ENCODE measurements at places on chromosomes 5 and 9.
A peak's percentile ranks its signal among the peaks of the same experiment; 100 is the strongest.

GRCh38 chr5:88190106-88190834 is 78.4 kb downstream of the TMEM161B start:
- peak; percentile 44 for DNase-seq

DNA sequence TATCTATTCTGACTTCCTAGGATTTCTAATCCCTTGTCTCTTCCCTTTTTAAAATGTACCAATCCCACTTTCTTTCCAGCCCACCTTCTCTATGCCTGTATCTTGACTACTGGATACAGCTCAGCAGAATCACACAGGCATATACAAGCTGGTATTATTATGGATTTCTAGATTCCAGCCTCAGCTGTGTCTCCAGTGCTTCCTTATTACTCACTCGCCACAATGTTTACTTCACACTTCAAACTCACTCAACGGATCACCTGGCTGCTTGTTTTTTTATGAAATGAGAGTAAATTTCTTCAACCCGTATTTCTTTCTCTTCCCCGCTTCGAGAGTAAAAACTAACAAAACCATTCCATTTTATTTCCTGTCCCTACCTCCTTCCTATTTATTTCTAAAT is 38.8 kb downstream of the CWC27 start:
- no peak for DNase-seq

DNA sequence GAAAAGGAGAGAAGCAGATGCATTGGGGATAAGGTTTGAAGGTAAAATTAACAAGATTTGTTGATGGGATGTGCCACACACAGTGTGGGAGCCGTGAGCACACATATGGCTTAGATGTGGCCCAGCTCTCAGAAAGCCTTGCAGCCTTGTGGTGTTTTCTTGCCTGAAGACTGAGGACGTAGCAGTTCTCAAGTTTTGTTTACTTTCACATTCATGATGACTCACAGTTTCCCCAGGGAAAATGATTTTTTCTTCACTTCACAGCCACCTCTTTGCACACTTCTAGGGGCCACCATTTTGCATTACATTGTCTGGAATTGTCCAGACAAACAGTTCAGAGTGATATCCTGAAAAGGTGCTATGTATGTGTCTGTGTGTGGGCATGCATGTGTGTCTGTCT is 126.2 kb downstream of the BASP1 start:
- no peak for DNase-seq

DNA sequence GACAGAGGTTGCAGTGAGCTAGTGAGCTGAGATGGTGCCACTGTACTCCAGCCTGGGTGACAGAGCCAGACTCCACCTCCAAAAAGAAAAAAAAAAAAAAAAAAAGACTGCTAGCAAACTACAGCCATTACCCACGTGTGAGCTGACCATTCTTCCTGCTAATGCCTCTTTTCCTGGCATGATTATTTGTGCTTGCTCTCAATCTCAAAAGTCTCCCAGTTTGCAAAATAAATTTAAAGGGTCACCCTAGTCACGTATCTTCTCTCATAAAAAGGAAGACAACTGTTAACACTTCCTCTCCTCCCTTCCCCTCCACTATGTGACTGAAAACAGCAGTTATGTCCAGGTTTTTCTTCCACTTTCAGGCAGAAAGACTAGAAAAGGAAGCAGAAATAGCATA is 37.2 kb downstream of the TRIM36 start:
- DNase-seq, result no peak

DNA sequence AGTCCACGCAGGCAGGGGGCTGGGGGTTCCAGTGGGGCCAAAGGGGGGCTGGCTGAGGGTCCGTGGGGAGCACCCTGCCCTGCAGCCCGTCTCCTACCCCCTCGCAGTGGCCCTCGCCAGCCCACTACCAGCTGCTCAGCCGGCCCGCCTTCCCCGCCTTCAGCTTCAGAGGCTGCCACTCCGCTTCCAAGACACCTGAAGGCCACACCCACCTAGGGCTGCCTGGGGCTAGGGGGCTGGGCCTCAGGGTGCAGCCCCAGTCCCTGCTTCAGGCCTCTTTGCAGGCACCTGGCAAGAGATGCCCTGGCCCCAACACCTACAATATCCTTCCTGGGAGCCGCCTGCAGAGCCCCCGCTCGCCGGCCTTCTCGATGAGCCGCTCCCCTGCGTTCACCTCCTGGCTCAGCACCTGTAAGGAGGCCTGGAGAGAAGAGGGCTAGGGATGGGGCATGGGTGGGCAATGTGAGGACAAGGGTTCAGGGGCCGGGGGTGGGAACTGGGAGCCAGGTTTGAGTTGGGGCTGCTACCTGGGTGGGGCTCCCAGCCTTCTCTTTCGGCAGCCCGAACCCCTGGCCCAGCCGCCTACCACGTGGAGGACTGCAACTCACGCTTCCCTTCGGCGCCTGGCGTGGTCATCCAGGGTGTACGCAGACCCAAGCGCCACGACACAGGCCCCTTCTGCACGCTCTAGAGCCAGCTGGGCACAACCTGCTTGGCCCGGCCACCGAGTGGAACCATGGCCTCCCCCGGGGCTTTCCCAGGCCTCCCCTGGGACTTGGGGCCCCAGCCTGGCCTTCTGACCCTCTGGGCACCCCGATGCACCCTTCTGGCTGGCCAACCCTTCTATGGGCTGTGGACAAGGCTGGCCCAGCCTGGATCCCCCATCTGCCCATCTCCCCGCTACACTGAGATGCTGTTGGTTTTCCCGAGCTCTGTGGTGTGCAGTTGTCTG is 1.7 kb downstream of the STPG3 start:
- DNase-seq, result no peak

- DNase-seq, result no peak
These were observed 437.0 kb upstream of the TRPC7 start for GRCh38 chr5:136802383-136802782.

DNA sequence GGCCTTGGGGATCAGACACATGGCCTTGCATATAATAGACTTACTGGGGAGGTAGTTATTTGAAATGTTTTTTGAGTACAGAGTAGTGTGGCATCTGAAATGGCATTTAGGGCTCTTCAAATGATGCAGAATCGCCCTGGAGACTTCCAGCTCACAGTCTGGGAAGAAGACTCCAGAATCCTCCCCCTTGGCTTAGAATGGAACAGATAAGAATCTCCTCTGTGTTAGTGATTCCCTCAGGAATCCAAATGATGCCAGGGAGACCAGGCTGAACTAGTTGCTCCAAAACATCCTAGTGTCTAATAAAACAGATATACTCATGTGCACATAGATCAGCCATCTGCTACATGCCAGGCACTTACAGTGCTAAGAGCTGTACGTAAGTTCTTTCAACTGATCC is 38.6 kb upstream of the SMC5 start:
- no peak for DNase-seq

DNA sequence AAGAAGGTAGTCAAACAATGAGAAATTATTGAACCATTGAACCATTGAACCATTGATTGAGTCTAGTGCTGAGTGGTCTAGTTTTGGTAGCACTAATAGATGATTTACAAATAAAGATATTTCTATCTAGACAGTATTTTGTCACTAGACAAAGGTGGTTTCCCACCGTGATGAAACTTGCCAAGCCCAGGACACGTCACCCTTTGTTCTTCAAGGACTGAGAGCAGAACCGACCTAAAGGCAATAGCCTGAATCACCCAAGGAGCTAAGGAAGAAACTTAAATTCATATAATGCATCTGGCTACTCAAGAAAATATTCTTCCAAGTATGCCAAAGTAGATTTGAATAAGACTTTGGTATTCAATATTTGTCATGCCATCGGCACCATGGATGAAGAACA is 103.3 kb downstream of the ESM1 start:
- DNase-seq, result no peak

GRCh38 chr5:126357585-126358342 is 65.4 kb upstream of the GRAMD2B start:
- no peak for DNase-seq

GRCh38 chr9:122265149-122265915 is 650 bp downstream of the MRRF start:
- no peak for DNase-seq

- DNase-seq, result no peak
These were observed 110.9 kb upstream of the PRRC1 start for GRCh38 chr5:127406326-127407121.

- no peak for DNase-seq
These were observed 764.1 kb upstream of the ARRDC3 start for GRCh38 chr5:92147266-92147665.

- DNase-seq, result no peak
These were observed 57.7 kb upstream of the MAMDC2 start for GRCh38 chr9:69985971-69986370.

DNA sequence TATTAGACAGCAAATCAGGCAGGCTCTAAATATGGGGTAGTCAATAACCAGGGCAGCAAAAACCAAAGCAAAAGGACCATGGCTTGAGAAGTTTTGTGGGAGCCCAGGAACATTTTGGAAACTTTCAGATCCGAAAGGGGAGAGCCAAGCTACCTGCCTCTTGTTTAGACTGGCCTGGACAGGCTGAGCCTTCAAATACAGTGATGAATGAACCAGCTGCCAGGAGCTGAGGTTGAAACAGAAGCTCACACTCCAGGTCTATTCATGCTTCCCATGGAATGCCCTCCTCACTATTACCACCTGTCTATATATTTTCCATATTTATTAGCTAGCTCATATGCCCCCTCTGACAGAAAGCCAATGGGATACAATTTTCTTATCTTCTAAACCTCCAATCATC is 150.8 kb upstream of the SLC44A1 start:
- DNase-seq, result no peak

- DNase-seq, result no peak
These were observed 32.0 kb upstream of the ITGA2 start for GRCh38 chr5:52956915-52957747.

- DNase-seq, result no peak
These were observed 144.3 kb downstream of the ACTBL2 start for GRCh38 chr5:57338068-57338867.

GRCh38 chr5:96110300-96110699 is 148.6 kb upstream of the ELL2 start:
- DNase-seq, result no peak

DNA sequence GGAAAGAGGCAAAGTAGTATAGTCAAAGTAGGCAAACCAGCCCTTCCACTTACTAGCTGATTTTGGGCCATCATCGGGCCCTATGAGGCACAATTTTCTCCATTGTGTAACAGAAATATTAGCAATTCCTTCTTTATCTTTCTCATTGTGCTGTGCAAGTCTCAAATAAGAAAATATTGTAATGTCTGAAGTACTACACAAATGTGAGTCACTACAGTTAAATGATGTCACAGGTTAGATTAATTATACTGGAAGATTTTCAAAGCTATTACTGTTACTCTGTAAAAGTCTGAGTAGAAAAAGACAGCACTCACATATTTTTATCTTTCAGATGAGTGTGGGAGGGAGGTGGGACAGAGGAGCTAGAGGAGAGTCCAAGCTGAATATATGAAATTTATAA is 12.4 kb upstream of the TMC1 start:
- no peak for DNase-seq

- no peak for DNase-seq
These were observed 425.6 kb upstream of the BRINP1 start for GRCh38 chr9:119794836-119795235.

DNA sequence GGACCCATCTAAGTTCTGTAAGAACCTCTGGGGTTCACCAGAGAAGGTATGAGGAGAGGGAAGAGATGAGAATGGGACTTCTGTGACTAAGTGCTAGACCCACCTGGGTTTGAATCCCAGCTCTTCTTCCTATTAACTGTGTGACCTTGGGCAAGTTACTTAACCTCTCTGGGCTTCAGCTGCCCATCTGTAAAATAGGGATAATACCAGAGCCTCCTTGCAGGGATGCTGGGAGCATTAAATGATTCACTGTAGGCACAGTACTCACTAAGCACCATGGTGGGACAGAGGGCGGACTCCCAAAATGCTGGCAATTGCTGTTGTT is 53.6 kb downstream of the WHRN start:
- no peak for DNase-seq

DNA sequence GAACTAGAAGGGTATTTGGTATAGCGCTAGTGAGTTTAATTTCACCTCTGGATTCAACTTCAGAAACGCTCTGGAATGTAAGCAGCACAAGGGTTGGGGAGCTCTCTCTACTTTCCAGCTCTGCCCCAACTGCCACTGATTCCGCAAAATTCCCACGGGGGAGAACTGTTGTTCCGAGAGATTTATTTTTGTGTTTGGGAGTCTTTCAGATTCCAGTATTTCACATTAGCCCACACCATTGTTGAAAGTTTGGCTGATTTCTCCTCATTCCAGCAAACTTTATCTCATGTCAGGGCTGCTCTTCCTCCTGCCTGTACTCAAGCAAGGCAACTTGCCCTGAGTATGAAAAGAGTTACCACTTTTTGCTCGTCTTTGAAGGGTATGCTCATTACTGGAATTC is 198.5 kb upstream of the EGFLAM start:
- DNase-seq, result no peak

- no peak for DNase-seq
These were observed 187.9 kb downstream of the PALM2AKAP2 start for GRCh38 chr9:109967651-109968642.

DNA sequence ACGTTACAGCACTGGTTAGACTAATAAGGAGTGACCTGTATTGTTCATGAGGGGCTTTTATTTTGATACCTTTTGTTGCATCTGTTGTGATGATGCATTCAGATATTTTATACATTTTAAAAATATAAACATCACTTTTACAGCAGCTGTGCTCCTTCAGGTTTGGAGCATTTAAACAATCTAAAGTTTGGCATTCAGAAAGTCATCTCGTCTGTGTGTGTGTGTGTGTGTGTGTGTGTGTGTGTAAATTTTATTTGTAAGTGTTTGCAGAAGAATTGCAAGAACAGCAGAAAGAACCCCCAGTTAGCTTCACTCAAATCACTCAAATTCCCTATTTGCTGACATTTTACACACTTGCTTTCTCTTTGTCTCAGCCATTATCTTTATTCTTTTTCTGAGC is 87.4 kb downstream of the ERCC6L2 start:
- DNase-seq, result no peak

- DNase-seq, result no peak
These were observed 266.0 kb upstream of the PTGER4 start for GRCh38 chr5:40413743-40414142.

DNA sequence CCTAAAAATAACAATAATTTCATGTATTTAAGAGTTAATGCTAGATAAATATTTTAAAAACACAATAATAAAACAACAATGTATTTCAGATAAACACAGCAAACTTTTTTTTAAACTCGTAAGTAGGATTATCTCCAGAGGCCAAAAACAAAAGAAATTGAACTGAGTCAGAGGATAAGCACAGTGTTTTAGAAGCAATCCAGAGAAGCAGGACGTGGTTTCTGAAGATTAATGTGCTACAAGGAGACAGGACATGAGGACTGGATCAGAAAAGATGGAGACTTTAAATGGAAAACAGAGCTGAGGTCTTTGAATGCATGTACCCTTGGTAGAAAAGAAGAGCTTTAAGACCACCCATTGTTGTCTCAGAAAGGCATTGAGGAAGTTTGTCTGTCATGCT is 491.2 kb upstream of the TLE4 start:
- DNase-seq, result no peak

DNA sequence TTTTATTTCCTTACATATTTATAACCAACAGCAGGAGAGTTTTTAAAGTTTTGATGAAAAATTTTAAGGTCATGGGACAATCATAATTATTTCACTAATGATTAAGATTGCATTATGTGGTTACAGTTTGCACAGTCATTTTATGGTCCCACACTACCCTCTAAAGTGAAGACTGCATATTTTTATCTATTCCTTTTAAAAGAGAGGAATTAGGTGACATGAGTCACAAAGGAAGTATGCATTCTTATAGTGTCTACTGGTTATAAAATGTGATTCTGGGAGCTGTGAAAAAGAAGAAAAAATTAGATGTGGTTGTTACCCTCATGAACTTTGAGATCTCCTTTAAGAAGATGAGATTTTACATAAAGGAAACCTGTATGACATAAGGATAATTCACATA is 87.9 kb upstream of the GRIA1 start:
- DNase-seq, result no peak
